AML-193 (cell line): ENCODE measurements at places on chromosomes 4 and X.

GRCh38 chrX:41382714-41383645 is 49.0 kb downstream of the DDX3X start:
- DNase-seq, result no peak

GRCh38 chr4:80803337-80803736 is 227.2 kb upstream of the BMP3 start:
- DNase-seq, result no peak

DNA sequence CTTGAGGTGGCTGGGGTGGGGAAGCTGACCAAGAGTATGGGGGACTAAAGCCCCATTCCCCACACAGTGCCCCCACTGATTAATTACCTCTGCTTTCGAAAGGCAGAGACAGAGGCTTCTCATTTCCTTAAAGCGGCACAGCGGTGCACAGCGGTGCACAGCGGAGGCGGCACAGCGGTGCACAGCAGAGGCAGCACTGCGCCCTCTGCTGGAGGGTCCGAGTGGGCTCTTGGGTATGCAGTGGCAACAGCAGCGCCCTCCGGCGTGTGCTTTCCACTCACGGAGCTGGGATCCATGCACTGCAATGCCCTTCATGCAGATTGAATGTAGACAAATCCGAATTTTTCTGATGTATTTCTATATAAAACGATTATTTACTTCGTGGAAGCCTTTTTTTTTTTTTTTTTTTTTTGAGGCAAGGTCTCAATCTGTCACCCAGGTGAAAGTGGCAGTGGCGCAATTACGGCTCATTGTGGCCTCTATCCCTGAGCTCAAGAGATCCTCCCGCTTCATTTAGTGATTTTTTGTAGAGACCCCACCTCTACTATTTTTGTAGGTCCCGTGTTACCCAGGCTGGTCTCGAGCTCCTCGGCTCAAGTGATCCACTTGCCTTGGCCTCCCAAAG is 19.7 kb upstream of the PRPS2 start:
- no peak for DNase-seq

GRCh38 chr4:23368081-23368697 is 521.7 kb downstream of the PPARGC1A start:
- peak; percentile 41 for DNase-seq

DNA sequence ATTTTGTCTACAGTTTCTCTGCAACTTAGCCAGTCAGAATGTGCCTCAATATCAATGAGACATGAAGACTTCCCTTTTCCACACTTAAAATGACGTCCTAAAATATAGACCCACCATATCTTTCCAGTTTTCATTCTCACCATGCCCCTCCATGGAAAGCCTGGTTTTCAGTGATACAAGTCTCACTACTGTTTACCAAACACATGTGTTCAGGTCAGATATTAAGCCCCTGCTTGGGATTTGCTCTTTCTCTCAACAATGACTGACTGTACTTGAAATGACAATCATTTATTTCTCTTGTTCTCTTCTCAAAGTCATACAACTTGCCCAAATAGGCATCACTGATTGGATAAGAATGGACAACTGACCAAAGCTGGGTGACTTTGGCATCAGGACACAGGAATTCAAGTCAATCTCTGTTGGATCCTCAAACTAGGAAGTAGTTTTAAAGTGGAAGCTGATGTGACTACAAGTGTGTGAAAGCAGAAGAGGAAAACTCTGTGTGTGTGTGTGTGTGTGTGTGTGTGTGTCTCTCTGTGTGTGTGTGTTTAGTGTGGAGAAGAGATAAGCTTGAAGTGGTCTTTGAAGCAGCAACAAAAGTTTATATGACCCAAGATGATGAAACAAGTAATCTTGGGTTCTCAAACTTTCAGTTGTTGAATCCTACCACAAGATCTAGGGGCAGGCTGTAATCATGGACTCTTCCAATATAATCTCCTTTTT is 217.4 kb upstream of the FGF13 start:
- no peak for DNase-seq

DNA sequence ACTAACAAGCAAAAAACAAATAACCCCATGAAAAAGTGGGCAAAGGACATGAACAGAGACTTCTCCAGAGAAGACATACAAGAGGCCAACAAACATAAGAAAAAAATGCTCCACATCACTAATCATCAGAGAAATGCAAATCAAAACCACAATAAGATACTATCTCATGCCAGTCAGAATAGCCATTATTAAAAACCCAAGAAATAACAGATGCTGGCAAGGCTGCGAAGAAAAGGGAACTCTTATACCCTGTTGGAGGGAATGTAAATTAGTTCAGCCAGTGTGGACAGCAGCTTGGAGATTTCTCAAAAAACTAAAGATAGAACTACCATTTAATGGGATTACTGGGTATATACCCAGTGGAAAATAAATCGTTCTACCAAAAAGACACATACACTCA is 79.6 kb downstream of the MAPK10 start:
- no peak for DNase-seq

DNA sequence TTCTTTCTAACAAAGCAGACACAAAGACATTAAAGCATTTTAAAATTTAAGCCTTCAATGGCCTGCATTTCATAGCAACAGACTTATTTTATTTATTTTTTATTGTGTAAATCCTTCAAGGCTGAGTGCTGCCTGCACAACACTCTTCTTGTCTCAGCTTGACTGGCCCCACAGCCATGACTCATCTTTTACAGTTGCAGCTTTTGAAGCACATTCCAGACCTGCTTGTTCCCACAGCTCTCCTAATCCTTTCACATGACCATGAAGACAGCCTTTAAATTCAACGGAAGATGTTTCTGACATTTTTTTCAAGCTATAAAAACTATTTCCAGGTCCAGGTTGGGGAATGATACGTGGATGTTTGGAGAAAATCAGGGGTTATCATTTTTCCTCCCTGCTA is 276.9 kb upstream of the TACR3 start:
- DNase-seq, result no peak

DNA sequence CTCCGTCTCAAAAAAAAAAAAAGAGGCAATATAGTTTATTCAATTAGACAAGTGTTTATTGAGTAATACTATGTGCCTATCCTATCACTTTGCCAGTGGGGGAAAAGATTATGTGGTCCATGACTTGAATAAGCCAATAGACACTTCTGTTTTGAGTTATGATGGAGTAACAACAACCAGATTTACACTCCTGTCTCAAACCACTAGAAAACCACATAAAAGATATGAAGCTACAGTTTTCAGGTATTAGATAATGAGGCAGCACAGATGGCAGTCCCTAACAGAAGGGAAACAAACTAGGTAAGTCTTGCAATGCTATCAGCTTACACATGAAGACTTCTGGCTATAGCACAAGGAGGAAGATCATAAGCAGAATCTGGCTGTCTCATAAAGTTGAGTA is 22.5 kb downstream of the NFXL1 start:
- DNase-seq, result no peak

DNA sequence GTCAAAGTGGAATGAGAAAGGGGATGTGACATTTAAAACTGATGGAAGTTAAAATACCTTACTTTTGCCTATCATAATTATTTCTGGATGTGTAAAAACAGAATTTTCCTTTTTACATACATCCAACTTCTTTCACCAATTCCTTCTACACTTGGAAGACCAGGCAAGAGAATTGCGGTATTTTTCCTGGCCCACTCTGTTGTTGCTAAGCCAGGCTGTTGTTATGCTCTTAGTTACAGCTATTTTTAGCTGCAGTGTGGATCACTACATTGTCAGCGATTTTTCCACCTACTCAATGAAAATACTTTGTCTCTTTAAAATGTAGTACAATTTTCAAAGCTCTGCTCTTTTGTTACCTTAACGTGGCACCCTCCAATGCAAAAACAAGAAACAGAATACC is 43.4 kb downstream of the NKX6-1 start:
- DNase-seq, result no peak

- DNase-seq, result no peak
Observed at GRCh38 chrX:96474741-96475125, 209.9 kb upstream of the DIAPH2 start.

GRCh38 chrX:153537526-153538295 is 20.3 kb downstream of the ATP2B3 start:
- no peak for DNase-seq

DNA sequence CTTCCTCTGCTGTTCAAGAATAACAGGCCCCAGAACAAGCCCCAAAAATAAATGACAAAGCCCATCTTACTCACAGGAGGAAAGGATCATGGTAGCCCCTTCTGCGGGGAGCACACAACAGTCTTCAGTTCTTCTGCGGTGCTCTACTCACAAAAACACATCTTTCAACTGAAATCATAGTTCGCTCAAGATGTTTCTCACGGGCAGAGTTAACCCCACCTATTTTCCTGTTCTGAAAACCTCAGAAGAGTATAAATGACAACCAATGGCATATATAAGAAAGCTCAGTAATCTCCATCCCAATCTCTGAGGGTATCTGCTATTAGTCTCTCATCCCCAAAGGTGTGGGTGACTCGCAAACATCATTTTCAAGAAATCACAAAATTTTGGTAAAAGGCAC is at the start of gene TXK:
TSS of gene TXK (minus strand) at position 170 of the 400 bp plus-strand sequence. CDS start at position 90, 80 bp downstream.
- DNase-seq, result no peak

DNA sequence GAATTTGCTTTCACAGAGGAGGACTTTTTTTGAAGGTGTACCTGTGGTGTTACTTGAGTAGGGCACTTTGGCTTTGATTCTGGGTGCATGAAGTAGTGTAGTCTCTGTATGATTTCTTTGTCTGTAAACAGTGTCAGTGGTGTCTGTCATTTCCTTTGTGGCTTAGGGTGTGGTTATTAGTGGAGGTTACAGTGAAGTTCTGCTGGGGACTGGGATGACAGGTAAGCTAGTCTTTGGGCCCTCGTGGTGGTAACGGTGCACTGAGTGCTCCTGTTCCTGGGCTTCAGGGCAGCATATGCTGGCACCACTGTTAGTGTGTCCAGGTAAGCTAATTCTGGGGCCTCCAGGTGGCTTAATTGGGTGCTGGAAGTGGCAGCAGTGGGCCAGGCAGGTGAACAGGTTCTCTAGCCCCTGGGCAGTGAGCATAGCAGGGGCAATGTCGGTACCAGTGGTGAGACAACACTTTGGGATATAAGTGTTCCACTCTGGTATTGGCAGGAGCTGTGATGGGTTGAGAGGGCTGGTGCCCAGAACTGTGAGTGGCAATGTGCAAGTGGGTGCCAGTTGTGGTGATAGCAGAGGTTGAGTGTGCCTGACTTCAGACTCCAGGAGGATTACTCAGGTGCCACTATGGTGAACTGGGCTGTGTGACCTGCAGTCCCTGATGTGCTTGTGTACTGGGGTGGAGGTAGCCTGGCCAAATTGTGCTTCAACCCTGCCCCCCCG is 26.0 kb upstream of the VSIG1 start:
- no peak for DNase-seq

- DNase-seq, result no peak
Observed at GRCh38 chr4:33959519-33959918, 2284.8 kb downstream of the ARAP2 start.

GRCh38 chr4:31187979-31188378 is 467.8 kb downstream of the PCDH7 start:
- no peak for DNase-seq

DNA sequence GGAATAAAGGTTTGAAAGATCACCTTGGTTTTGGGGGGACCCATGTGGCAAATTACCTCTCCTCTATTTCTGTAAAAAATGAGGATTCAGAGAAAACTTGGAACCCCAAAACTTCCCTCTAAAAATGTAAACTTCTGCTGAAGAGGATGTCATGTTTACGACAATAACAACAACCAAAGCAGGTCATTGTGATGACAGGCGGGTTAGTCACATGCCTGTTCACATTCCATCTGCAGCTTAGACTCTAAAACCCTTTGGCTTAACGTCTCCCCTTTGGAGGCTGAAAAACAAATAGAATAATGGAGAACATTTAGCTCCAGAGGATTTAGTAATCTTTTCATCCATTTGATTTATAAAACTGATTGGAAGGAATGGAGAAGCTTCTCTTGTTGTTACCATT is 75.0 kb upstream of the FAM9C start:
- no peak for DNase-seq

DNA sequence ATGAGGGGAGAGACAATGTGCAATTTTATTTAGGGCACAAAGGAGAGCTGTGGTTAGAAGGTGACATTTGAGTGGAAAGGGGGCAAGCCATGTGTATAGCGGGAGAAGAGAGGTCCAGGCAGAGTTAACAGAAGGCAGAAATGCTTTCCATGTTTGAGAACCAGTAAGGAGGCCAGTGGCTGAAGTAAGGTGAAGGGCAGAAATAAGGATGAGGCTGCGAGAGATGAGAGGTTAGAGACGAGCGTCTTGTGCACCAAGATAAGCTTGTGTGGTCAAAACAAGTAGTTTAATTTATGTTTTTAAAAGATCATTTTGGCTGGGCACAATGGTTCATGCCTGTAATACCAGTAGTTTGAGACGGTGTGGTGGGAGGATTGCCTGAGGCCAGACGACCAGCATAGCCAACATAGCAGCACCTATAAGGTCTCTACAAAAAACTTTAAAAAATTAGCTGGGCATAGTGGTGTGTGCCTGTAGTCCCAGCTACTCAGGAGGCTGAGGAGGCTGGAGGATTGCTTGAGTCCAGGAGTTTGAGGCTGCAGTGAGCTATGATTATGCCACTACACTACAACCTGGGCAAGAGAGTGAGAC is 8.5 kb downstream of the HTT start:
- DNase-seq, result no peak

- no peak for DNase-seq
Observed at GRCh38 chr4:23061431-23061830, 368.7 kb downstream of the GBA3 start.

DNA sequence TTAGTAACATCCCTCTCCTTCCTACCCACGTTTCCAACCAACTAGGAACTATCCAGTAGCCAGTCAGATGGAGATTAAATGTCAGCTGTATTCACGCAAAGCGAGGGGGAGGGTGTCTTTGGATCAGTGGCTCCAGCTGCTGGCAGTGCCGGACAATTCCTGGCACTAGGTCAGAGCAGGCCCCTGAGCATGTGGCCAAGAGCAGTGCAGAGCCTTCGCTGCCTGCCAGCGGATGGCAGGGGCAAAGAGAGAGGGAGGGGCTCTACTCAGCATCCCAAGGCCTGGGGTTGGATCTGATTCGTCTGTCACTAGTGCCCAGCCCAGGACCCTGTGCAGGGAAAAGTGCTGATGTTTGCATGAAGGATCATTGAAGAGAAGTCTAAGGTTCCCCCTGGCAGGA is 28.7 kb upstream of the JAKMIP1 start:
- DNase-seq, result no peak

DNA sequence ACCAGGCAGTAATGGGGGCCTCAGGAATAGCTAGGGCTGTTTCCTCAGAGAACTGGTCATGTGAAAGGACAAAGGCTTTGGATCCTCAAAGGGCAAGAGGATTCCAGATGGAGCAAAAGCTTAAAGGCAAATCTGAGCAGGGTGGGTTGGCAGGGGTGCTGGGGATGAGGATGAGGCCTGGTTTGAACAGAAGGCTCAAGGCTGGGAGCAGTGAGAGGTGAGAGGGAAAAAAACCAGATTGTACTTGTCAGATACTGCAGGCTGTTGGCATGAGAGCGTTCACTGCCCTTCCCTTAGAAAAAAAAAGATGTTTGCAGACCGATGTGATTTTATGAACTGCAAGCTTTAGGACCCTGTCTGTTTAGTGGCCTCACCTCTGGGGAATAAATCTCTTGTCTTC is 75.3 kb upstream of the PLAC1 start:
- no peak for DNase-seq
